KBM-7 (cell line): ENCODE measurements at places on chromosomes 6 and 20.

DNA sequence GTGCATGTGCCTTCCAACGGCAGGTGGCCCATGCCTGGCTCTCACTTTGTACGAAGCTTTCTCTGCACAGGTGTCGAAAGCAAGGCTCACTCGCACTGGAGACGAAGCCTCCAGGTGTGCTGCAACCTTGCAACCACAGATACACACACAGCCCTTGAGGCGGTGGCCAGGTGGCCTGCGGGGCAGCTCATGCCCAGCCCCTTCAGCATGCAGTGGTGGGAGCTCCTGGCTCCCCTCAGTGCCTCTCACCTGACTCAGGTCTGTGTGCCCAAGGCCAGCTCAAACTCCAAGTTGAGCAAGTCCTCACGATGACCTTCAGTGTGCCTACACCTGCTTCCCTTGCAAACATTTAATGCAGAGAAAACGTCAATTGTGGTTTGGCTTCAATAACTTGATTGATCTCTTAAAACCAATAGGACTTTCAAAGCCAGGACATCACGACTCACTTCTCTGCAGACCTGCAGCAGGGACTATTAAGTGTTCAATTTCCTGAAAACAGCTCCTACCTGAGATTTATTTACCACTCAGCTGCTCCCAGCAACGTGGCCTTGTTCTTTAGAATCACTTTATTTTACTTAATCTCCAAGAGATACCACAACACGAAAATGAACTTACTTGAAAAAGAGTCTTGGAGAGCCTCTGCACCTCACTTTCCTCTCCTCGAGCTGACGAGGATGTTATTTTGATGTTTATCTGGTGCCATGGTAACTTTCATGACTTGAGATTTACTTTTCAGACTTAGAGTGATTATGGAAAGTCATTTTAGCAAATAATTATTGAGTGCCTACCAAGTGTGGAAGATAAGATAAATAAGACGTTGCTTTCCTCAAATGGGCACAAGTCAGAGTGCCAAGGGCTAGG is 86.3 kb downstream of the SLC22A23 start:
- no peak for DNase-seq

- DNase-seq = no peak
Observed at GRCh38 chr6:37524025-37524969, 24.6 kb upstream of the CCDC167 start.

GRCh38 chr6:44397424-44398164 is 10.1 kb downstream of the CDC5L start:
- DNase-seq = no peak

- no peak for DNase-seq
Observed at GRCh38 chr20:61728326-61728725, 337.4 kb downstream of the TAF4 start.

- DNase-seq = no peak
Observed at GRCh38 chr6:10545482-10545881, 24.3 kb downstream of the GCNT2 start.

DNA sequence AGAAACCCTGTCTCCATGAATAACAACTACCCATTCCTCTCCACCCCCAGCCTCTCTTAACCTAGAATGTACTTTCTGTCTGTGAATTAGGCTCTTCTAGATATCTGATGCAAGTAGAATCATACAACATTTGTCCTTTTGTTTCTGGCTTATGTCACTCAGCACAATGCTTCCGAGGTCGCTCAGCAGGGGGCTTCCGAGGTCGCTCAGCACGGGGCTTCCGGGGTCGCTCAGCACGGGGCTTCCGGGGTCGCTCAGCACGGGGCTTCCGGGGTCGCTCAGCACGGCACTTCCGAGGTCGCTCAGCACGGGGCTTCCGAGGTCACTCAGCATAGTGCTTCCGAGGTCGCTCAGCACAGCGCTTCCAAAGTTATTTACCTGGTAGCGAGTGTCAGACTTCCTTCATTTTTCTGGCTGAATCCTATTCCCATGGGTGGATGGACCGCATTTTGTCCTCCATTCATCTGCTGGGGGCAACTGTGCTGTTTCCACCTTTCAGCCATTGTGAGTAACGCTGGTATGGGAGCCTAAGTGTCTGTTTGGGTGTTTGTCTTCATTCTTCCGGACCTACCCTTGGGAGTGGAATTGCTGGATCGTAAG is 31.0 kb upstream of the BHLHE23 start:
- no peak for DNase-seq

DNA sequence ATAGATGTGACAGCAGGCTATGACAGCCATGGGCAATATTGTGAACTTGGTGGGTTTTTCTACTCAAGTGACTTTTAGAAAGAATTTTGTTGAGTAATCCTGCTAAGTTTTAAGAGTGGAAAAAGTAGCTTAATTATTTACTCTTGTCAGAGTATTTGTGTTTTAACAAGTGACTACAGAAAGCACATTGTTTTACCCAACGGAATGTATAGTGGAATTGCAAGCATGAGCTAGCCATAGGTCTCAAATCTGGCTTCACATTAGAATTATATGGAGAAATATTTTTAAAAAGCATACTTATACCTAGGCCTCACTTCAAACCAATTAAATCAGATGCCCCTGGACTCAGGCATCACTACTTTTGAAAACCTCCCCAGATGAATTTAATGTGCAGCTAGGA is 35.5 kb upstream of the GOPC start:
- DNase-seq = no peak

DNA sequence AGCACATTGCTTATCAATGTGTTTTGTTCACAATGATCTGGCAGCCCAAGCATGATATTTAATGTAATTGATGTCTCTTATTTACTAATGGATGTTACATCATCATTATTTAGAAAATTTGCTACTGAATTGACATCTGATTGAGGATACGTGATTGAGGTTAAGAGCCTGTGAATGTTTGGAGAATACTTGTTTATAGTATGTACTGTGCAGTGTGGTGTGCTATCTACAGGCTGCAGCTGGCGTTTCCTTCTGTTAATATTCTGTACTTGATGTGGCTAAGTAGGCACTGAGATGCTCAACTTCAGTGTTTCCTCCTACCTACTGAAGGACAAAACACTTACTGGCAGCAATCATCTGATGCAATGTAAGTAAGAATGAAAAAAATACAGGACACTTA is 709.6 kb upstream of the FLRT3 start:
- no peak for DNase-seq

DNA sequence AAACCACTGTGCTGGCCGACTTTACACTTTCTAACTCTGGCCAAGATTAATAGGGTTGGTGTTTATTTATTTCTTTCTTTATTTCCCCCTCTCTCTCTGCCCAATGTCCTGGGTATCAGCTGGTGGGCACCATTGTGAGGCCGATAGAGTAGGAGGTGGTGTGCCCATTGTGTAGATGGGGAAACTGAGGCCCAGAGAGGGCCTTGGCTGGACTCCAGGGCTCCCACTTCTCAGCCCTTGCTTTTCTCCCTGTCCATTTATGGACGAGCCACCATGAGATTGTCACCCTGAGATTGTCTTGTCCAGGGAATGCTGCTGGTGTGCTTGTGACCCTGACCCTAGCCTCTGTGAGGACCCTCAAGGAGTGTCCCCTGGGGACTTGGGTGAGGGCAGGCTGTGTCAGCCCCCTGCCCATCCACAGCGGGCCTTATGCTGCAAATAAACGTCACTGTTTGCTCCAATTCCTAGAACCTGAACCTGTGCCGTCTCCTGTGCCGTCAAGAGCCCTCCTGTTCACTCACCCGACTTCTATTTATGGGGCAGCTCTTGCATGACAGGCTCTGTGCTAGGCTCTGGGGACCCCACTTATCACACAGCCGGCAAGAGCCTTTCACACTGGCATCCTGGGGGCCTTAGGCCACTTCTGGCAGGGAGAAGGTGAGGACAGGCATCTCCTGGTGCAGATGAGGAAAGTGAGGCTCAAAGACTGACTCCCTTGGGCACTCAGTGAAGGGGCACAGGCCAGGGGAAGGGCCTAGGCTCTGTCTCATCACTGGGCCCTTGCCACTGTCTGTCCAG is 24.8 kb downstream of the SUN5 start:
- DNase-seq = no peak

- no peak for DNase-seq
Observed at GRCh38 chr6:43090559-43090956, 14.4 kb downstream of the PTK7 start.

GRCh38 chr6:1575210-1576041 is 34.3 kb upstream of the FOXC1 start:
- DNase-seq = no peak

- peak; percentile 73 for DNase-seq
Observed at GRCh38 chr20:2771631-2772080, 28.8 kb downstream of the CPXM1 start.

DNA sequence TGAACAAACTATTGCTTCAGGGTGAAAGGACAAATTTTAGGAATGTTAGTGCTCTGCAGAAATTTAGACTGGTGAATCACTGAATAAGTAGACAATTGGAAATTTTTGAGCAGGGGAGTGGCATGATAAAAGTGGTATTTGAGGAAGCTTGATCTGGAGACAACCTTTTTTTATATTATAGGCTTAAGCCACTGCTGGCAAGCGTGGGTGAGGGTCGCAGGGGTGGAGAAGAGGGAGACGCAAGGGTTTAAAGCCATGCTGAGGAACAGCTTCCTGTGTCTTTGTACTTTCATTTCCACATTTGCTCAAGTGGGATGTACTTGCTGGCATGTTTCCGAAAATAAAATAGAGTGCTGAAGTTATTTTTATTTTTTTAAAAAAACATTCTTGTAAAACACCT is 23.7 kb downstream of the NCOA7 start:
- DNase-seq = no peak

- peak; percentile 97 for DNase-seq
Observed at GRCh38 chr6:135209803-135210202, 28.7 kb downstream of the MYB start.

DNA sequence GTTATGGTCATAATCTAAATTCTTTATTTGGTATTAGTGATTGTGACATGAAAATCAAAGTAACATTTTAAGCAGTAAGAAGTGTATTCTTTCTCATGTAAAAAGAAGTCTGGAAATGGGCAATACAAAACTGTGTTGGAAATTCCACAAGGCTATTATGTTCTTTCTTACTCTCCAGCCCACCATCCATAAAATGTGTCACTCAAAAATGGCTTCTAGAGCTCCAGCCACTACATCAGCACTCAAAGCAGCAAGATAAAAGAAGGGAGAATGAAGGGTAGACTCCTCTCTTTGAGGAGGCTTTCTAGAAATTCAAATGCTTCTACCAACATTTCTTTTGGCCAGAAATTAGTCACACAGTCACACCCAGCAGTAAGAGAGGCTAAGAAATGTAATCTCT is 18.4 kb downstream of the PDSS2 start:
- DNase-seq = no peak

GRCh38 chr6:150806790-150807189 is 58.7 kb upstream of the MTHFD1L start:
- DNase-seq = no peak

DNA sequence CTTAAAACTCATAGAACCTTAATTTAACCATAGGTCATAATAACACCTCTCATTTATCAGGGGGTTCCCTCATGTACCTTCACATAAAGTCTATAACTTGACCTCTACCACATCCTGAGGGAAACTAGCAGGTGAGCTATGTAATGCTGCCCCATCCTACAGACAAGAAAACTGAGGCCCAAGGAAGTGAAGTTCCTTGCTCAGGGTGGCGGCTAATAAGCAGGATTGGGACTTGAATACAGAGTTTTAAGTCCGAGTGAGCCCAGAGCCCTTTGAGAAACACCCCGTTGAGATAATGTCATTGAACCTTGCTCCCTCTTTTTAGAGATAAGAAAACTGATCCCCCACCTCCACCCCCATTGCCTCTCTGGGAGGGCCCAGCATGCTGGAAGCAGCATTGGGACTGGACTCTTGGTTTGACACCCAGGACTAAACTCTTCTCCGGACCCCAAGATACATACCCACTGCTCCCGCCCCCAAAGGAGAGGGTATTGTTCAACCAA is 429 bp downstream of the BNIP5 start:
- no peak for DNase-seq

GRCh38 chr6:64330694-64331307 is 695.2 kb downstream of the PHF3 start:
- peak; percentile 61 for DNase-seq

- DNase-seq = no peak
Observed at GRCh38 chr20:37686762-37687477, 6.9 kb upstream of the CTNNBL1 start.

- no peak for DNase-seq
Observed at GRCh38 chr6:34242252-34243130, 5.8 kb downstream of the HMGA1 start.

- DNase-seq = no peak
Observed at GRCh38 chr20:41137614-41138474, 501 bp downstream of the PLCG1 start.

- no peak for DNase-seq
Observed at GRCh38 chr6:11384531-11385309, 152.3 kb upstream of the NEDD9 start.

DNA sequence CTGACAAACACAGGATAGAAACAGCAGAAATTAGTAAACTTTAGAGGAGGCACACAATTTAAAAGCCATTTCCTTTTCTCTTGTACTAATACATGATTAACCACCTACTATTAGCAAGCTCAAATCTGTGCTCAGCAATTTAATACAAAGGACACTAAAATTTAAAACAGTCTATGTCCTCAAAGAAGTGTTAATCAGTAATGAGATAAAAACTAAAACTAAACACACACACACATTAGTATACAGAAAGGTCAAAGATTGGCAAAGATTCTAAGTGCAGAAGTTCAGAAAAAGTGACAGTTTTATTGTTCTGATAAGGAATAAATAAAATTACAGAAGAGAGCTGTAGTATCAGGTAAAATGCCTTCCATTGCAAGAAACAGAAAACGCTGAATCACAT is 73.9 kb upstream of the RUNX2 start:
- no peak for DNase-seq

- DNase-seq = no peak
Observed at GRCh38 chr6:132400883-132401617, at the start of gene MOXD1. Gene MOXD1, minus strand, starts transcription at chr6:132401475. Its CDS starts 49 bp downstream, at chr6:132401426.

- no peak for DNase-seq
Observed at GRCh38 chr6:166202321-166202733, 34.7 kb upstream of the TBXT start.

DNA sequence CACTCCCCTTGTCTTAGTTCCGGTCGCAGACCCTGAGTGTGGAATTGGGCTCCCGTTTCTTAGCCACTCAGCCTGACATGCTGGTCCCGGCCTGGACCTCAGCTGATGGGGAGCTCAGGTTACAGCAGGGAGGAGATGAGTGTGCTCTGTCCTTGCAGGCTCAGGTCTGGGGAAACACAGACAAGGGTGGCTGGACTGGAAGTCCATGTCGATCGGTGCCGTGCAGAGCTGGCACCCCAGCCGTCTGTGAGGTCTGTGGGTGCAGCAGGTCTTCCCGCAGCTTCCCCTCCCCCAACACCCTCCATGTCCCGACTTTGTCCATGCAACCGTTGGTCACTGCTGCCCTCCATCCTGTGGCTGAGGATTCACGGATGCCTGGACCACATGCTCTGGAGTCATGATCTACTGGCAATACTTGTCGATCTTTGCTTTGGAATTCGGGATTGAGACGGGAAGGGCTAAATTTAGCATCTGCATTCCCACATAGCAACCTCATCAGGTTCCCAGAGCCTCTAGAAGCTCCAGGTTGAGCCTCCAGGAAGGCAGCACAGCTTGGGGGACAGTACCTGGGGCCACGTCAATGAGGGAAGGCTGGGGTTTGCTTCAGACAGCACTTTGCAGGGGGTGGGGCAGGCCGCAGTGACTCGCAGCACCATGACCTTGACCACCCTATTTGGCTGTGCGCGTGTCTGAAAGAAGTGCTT is 118.8 kb downstream of the PSMB1 start:
- no peak for DNase-seq

GRCh38 chr6:90646940-90647339 is 60.1 kb upstream of the MAP3K7 start:
- no peak for DNase-seq

GRCh38 chr20:63625771-63626423 is 1.0 kb downstream of the GMEB2 start:
- no peak for DNase-seq
